Testis (tissue), 5 donors: ENCODE measurements at places on chromosomes 2 and 18. TPM values are rescaled to one million over a fixed set of nuclear protein-coding genes. Genes with fewer than 3 reads are reported as not detected.

- H3K27me3 ChIP-seq = no peaks in the 10 kb centered on the region
- no peak overlapping the region for H3K4me3 ChIP-seq
- peaks cover 58% of the 10 kb centered on the region for H3K4me1 ChIP-seq
- no peaks in the 10 kb centered on the region for H3K36me3 ChIP-seq
- H3K27ac ChIP-seq = no peak overlapping the region
Observed at GRCh38 chr18:48929941-48930713, 20.6 kb downstream of the SMAD7 start.

DNA sequence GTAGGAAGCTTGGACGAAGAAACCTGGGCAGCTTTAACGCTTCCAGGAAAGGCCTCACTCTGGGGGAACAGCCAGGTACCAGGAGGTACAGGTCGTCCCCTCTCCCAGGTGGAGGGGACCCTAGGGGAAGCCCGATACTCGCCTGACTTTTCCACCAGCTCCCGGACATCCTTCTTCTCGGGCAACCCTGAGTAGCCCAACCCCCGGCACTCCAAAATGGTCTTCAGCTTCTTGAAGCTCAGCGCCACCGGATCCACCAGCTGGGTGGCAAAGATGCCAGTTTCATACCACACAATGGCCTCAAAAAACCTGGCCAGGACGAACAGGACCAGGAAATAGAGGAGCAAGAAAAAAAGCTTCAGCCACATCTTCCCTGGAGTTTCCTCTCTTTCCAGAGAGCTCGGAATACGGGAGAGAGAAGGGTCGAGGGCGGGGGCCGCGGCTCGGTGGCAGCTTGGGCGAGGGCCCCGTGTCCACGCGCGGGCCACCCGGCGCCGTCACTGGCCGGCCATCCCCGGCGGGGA lies 1.1 kb downstream of the RNF103 start:
- H3K27ac ChIP-seq = peak overlapping the region; percentile 96
- peak overlapping the region; percentile 83 for H3K4me3 ChIP-seq
- DNase-seq = peak; percentile 42

- no peaks in the 10 kb centered on the region for H3K27me3 ChIP-seq
- DNase-seq = no peak
- no peak overlapping the region for H3K4me3 ChIP-seq
- H3K36me3 ChIP-seq = no peaks in the 10 kb centered on the region
- H3K4me1 ChIP-seq = no peaks in the 10 kb centered on the region
- no peak overlapping the region for H3K27ac ChIP-seq
Observed at GRCh38 chr2:143730155-143730952, 601.1 kb downstream of the ARHGAP15 start.

GRCh38 chr2:175769200-175769599 lies 232.9 kb downstream of the LNPK start:
- no peak overlapping the region for H3K4me3 ChIP-seq
- H3K27ac ChIP-seq = no peak overlapping the region
- no peaks in the 10 kb centered on the region for H3K36me3 ChIP-seq
- no peaks in the 10 kb centered on the region for H3K27me3 ChIP-seq

GRCh38 chr18:43596105-43596712 lies 318.9 kb upstream of the SYT4 start:
- no peaks in the 10 kb centered on the region for H3K27me3 ChIP-seq
- no peaks in the 10 kb centered on the region for H3K36me3 ChIP-seq
- no peaks in the 10 kb centered on the region for H3K4me1 ChIP-seq
- H3K4me3 ChIP-seq = no peak overlapping the region
- no peak for DNase-seq

DNA sequence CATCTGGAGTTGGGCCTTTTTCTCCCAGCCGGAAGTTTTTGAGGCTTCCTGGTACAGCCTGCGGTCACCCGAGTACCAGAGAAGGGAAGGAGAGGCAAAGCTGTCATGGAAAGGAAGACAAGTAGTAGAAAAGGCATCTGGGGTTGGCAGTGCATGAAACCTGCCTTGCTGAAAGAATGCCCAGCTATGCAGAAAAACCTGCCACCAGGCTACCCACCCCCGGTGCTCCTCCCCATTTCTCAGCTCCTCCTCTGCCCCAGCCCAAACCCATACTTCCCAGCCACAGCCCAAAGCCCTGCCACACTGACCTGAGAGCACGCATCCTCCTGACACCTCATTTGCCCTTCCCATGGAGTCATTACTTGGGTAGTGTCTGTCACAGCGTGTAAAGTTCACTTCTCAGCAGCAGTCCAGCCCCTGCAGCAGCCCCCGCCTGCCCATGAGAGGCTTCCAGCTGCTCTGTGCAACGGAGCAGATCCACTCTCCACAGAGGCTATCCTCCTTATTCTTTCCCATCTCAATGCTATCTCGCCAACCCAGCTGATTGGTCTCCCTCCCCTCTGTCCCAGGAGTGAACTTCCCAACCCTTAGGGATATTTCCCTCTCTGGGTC lies 40.4 kb upstream of the MAL start:
- no peak for DNase-seq
- H3K27ac ChIP-seq = no peak overlapping the region
- H3K36me3 ChIP-seq = no peaks in the 10 kb centered on the region
- H3K27me3 ChIP-seq = no peaks in the 10 kb centered on the region

- no peak overlapping the region for H3K27ac ChIP-seq
- H3K4me1 ChIP-seq = no peaks in the 10 kb centered on the region
- H3K27me3 ChIP-seq = no peaks in the 10 kb centered on the region
- no peak for DNase-seq
- H3K4me3 ChIP-seq = no peak overlapping the region
Observed at GRCh38 chr2:105315314-105315713, 14.2 kb downstream of the TGFBRAP1 start.

DNA sequence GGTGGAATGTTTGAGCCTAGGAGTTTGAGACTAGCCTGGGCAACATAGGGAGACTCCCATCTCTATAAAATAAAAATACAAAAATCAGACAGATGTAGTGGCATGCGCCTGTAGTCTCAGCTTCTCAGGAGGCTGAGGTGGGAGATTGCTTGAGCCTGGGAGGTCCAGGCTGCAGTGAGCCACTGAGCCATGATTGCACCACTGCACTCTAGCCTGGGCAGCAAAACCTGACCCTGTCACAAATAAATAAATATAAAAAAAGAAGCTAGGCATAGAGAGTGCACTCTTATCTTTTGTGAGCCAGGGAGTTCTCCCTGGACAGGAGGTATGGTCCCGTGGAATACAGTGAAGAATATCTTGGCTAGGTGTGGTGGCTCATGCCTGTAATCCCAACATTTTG lies 11.0 kb upstream of the KYNU start:
- H3K4me1 ChIP-seq = no peaks in the 10 kb centered on the region
- H3K27ac ChIP-seq = no peak overlapping the region
- H3K4me3 ChIP-seq = no peak overlapping the region
- DNase-seq = no peak
- H3K36me3 ChIP-seq = no peaks in the 10 kb centered on the region

GRCh38 chr2:220424561-220424960 lies 797.1 kb downstream of the SLC4A3 start:
- no peaks in the 10 kb centered on the region for H3K27me3 ChIP-seq
- H3K4me3 ChIP-seq = no peak overlapping the region
- no peak overlapping the region for H3K27ac ChIP-seq
- H3K36me3 ChIP-seq = no peaks in the 10 kb centered on the region
- no peak for DNase-seq
- no peaks in the 10 kb centered on the region for H3K4me1 ChIP-seq

DNA sequence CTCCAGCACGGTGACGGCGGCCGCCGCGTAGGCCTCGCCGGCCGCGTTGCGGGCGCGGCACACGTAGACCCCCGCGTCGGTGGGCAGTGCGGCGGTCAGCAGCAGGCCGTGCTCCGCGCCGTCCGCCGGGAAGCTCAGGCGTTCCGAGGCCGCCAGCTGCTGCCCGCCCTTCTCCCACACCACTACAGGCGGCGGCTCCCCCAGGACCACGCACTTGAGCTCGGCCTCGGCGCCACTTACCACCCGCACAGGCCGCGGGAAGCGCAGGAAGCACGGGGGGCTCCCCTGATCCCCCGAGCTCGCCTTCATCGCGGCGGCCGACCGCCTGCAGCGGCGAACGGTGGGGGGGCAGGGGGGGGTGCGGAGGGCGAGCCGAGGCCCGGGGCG lies 422 bp downstream of the OBSL1 start:
- H3K27me3 ChIP-seq = no peaks in the 10 kb centered on the region
- H3K36me3 ChIP-seq = no peaks in the 10 kb centered on the region
- H3K4me3 ChIP-seq = peak overlapping the region; percentile 69
- no peak for DNase-seq

Gene DES
- total RNA-seq = 33.3 TPM

Gene SOCS6
- 22.9 TPM for total RNA-seq

Gene FBXO15
- 20.8 TPM for total RNA-seq

Gene ZNF516
- total RNA-seq = 189 TPM

Gene ANKRD30B
- total RNA-seq = 23.0 TPM

Gene MYO7B
- total RNA-seq = 3.6 TPM

Gene MROH2A
- total RNA-seq = 5.3 TPM

Gene ANKRD62
- 56.8 TPM for total RNA-seq

Gene EMX1
- total RNA-seq = 13.2 TPM
